ENCODE measurements at places on chromosomes 6 and 20.
A peak's percentile ranks its signal among the peaks of the same experiment; 100 is the strongest.

- peak; percentile 75 for DNase-seq
These were observed 23.6 kb downstream of the PKHD1 start for GRCh38 chr6:52063584-52064344.

DNA sequence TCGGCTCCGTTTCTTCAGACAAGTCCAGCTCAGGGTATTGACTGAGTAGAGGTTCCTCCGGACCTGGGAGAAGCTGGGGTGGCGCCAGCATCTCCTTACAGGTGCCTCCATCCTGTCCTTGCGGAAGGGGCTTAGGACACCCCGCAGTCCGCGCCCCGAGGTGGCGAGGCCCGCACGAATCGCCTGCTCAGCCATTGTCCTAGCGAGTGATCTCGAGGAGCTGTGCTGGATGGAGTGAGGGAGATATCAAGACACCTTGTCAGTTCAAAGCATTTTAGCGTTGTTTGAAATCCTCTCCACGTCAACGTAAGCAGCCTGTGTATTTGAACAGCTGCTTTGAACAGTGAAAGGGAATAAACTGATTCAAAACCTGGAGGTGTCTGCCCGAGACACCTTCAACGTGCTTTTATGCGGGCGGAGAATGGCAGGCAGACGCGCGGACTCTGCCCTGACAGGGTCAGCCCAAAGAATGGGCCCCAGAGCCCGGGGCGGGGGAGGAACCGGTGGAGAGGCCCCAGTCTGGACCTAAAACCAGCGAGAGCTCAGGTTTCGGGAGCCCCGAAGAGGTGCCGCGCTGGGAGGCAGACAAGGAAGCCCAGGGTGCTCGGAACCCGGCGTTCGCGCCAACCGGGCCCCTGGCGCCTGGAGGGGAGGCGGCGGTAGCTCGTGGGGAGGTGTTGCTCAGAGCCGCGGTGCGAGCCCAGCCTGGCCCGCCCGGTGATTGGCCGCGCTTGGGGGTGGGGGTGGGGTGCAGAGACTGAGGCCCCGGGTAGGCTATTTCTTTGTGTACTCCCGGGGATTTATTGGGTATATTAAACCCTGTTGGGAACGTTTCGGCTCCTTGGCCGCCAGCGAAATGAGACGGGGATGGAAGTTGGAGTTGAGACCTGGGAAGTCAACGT lies 3.1 kb upstream of the POU3F2 start:
- DNase-seq = no peak

- no peak for DNase-seq
These were observed 50.7 kb downstream of the BMP2 start for GRCh38 chr20:6818033-6818808.

DNA sequence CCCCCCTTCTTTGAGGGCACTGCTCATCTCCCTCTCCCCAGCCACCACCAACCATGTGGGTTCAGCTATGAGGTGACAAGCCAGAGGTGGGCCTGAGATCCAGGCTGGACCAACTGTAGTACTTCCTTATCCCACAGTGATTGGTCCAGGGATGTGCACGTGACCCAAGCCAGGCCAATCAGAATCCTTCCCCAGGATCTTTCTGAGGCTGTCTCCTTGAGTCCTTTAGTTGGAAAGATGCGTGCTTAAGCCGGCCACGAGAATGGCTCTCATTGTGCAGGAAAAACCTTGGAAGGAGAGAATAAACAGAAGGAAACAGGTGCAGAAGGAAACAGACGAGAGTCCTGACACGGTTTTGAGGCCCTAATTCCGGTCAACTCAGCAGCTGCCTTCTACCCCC lies 39.2 kb downstream of the ZC3H12D start:
- DNase-seq = peak; percentile 37

- no peak for DNase-seq
These were observed 142.0 kb downstream of the MCHR2 start for GRCh38 chr6:99852031-99852430.

DNA sequence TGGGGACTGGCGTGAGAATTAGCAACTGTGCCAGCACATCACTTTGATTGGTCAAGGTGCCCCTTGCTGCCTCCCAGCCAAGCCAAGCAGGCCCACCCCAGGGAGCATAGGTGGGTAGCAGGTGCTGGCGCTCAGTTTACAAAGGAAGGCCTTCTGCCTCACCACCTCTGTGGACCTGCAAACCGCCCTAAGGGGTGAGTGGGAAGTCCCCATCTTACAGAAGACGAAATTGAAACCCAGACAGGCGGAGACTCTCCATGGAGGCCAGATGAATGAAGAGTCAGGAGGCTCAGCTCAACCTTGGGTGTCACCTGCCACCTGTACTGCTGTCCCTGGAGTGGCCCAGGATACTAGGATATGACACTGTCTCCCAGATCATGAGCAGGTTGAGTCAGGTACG lies 21.5 kb upstream of the MAS1L start:
- DNase-seq = no peak

- DNase-seq = no peak
These were observed 303.4 kb downstream of the PLCB1 start for GRCh38 chr20:8435285-8436035.

- DNase-seq = peak; percentile 31
These were observed 215.0 kb upstream of the PLCB4 start for GRCh38 chr20:8853805-8854338.

DNA sequence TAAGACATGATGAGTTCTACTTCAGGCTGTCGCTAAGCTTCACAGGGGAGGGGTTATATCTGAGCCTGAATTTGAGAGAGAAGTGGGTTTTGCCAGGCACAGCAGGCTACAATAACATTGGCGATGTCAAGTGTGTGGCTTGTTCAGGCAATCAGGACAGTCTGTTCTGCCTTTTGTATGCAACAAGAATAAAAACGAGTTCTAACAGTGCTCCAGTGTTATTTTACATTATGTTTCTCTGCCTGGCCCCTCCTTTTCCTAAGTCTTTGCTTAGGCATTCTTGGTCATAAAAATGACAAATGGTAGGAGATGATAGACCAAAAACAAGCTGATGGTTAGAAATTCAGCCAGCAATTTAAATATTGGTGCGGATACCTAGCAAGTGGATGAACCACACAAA lies 26.8 kb downstream of the PAQR8 start:
- no peak for DNase-seq

DNA sequence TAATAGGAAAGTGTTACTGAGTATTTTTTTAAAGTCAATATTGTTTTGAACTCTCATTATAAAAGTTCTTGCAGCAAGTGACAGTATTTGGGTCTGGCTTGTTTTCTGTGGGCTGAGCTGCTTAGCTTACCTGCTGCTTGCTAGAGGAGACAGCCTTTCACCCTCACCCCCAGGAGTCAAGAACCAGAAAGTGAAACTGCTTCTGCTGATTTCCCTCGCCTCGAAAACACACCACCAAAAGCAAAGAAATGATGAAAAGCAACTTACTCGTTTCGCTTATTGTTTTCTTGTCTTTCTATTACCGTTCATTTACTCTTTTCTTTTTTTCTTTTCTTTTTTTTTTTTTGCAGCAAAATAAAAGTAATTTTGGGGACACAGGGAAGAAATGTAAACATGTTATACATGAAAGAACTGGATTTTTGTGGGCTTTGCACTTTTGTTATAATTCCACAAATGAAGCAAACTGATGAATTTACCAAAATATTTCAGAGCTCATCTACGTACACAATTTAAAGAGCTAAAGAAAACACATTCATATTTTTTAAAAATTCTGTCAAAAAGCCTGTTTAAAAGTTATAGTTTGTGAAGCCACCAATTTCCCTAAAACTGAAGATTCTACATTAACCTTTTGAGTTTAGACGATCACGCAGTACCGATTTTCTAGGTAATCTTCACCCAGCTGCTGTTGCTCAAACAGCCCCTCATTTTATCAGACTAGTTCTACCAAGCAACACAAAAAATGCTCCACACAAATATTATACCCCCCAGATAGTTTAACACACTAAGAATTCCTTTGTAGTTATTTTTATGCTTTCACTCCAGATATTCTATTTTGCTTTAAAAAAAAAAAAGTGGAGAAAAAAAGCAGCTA lies 1.7 kb downstream of the SCML4 start:
- DNase-seq = peak; percentile 43

DNA sequence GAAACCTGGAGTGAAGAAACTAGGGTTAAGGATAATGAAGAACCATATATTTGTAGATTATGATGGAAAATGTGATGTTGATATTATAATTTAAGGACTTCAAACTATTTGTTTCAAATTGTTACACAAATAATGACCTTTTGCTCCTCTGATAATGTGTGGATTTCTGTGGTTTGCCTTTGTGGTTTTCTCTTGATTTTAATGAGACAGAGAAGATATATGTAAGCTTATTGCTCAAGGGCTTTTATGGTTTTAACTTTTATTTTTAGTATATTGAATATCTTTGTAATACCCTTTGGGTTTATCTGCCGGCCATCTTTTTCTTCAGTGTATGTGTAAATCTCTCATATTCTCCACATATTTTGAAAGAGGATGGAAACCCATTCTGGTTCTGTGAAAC lies 362.3 kb downstream of the RIMS1 start:
- DNase-seq = no peak

DNA sequence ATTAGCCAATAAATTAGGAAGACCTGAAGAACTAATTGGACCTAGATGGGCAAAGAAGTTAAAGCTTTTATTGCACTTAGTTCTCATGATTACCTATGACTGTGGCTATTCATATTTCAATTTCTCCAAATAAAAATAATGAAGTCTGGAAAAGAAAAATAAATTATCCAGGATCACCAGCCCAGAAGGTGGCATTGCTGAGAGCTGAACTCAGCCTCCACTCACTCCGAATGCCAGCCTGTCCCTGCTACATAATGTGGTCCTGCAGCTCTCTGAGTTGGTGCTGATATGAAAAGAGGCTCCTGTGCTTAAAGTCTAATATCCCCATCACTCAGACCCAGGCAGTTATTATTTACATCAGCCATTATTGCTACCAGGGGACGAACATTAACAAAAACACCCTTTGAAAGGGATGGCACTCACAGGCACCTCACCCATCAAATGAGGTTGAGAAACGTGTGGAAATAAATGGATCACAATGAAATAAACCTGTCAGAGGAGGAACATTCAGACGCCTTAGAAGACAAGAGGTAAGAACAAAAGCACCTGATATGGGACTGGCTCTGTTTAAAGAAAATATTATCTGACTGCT lies 649.7 kb upstream of the CHD6 start:
- no peak for DNase-seq

DNA sequence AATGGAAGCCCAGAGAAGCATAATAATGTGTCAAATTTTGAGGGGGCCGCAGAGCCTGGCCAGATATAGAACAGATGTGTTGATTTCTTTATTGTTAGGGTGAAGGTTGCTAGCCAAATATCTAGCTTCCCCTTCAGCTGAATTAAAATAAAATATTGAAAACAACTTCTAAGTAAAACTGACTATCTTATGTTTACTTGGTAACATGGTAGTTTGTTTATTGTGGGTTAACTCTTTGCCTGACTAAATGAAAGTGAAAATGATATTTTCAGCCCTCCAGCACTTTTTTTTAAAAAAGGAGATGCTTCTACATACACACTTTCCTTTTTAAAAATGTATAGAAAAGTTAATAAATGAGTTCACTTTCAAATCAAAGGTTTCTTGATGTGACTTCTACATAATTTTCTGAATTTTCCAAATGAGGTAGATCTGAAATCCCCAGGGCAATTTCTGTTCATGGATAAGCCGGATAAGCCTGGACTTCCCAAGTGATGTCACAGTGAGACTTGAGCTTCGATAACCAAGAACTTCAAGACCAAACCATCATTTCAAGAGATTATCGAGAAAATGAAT lies 172.1 kb upstream of the OLIG3 start:
- DNase-seq = no peak

GRCh38 chr6:130670142-130670541 lies 157.1 kb upstream of the SMLR1 start:
- DNase-seq = no peak

DNA sequence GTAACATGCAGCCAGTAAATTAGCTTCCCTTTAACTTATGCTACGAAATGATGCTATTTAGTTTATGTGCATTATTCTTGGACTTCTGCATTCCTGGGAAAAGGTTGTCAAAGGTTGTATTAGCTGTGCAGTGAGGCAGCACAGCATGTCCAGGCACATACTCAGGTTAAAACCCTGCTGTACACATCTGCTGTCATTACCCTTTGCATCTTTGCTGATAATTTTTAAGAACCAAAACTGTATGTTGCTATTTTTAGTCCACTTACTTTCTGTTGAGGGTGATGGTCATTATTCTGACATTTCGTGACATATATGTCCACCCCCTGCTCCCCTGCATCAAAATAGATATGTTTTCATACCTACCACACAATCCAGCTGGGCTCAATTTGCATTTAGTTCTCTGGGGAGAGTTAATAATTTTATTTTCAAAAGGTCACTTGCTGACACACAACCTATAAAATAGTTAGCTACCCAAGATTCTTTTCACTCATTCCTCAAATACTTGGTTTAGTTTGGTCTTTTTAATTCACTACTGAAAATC lies 142.5 kb upstream of the SPACA1 start:
- DNase-seq = peak; percentile 55

DNA sequence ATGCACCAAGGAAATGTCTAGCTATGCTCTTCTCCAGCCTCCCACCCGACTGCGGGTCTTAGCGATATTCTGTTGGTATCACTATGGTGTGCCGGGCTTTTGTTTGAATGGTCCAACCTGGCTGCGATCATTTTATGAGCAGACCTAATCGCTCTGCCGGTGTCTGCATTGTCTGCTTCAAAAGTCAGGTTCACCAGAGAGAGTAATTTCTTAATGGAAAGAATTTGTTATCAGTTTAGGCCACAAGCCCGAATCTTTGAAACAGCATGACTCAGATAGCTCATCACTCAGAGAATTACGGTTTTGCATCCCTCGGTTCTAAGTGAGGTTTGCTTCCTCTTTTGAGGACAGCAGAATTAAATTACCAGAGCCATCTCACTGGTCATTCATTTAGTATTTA lies 521.0 kb upstream of the ARID1B start:
- DNase-seq = no peak

GRCh38 chr6:1724616-1725015 lies 114.9 kb downstream of the FOXC1 start:
- no peak for DNase-seq

GRCh38 chr6:92577077-92577719 lies 842.2 kb downstream of the EPHA7 start:
- DNase-seq = no peak

DNA sequence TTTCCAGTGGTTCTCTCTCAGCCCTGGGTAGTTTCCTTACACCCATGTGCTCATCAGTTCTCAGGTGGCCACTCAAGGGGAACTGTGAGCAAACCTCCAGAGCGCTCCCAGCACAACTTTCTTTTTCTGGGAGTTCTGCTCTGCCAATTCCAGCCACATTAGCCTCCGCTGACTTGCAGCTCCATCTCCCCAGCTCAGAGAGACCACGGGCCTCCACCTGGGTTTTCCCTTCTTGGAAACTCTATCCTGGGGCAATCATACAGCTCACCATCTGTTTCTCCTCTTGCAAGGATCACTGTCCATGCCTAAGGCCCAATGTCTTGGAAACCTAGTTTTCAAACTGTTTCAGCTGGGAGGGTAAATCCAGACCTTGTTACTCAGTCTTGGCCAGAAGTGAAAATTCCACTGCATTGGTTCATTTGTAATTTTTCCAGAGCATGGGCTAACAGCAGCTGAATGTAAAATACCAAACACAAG lies 129.9 kb downstream of the EYA2 start:
- no peak for DNase-seq

GRCh38 chr6:1387538-1387875 lies 1.9 kb upstream of the FOXF2 start:
- DNase-seq = no peak

- no peak for DNase-seq
These were observed 167.4 kb upstream of the LRFN2 start for GRCh38 chr6:40754461-40755045.

- no peak for DNase-seq
These were observed 28.6 kb upstream of the PKHD1 start for GRCh38 chr6:52115891-52116604.

Measured in germinal center (tissue), 1 donor.